Stimulated activated CD4-positive, alpha-beta T cell treated with anti-CD3 and anti-CD28 coated beads, Interleukin-4, amount 100 ng/mL, for 48 hours (primary cell): ENCODE measurements at places on chromosomes 5 and 9.

DNA sequence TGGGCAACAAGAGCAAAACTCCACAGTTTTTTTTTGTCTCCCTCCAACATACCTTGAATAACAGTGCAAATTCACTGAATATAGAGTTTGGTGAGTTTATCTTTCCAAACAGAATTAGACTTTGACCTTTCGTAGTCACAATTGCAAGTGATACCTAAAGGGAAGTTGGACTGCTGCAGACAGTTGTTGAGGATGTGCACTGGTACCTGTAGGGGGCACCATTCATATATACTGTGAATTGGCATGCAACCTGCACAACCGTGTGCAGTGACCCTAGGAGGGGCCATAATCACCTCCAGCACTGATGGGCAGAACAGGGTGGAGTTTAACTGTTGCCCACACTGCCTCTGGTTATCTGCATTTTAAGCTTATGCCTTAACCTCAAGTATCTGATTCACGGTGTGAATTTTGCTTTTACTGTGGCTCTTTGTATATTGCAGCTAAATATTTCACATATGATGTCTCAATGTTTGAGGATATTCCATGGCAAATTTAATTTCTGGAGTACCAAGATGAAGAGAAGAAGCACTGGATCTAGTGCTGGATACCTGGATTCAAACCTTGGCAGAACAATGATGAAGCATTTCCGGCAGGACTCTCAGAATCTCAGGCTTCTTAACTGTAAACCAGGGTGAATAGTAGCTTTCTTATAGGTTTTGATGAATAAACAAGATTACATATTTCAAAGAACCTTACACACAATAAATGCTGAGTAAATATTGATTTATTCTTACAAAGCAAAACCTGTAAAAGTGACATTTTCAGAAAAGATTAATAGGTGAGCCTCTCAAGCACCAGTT is 144.3 kb downstream of the ACTBL2 start:
- no peak for DNase-seq

- no peak for DNase-seq
These were observed 430.4 kb downstream of the CAAP1 start for GRCh38 chr9:26462213-26462612.

DNA sequence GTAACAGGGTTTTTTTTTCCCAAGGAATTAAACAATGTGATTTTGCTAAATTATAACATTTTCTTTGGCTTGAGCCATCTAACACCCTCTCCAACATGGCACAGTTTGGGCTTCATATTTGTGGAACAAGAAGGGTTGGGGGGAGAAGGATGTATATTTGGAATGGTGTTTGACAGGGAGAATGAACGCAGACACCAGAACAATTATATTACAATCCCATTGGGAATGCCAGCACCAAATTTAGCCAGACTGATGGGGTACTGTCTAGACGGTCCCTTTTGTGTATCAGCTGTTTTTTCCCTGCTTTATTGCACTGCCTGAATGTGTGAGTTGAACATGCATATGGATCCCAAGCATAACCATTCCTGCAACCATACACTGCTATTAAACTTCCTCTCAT is 130.9 kb upstream of the TMEM161B start:
- no peak for DNase-seq

DNA sequence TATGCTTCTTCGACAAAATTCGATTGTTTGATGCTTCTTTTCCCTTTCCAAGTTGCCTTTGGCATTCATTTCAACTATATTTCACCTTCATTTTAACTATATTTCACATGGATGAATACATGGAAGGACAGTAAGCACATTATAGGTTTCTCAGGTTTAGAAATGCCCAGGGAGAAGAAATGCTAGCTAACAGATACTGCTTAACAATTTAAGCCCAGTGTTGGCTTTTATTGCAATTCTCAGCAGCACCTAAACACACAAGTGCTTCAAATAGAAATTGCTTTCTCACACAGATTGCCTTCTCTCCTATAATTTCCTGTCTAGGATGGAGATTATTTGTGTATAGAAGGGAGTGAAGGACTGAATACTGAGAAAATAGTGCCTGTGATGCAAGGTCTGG is 30.2 kb upstream of the SMC5 start:
- DNase-seq, result no peak

DNA sequence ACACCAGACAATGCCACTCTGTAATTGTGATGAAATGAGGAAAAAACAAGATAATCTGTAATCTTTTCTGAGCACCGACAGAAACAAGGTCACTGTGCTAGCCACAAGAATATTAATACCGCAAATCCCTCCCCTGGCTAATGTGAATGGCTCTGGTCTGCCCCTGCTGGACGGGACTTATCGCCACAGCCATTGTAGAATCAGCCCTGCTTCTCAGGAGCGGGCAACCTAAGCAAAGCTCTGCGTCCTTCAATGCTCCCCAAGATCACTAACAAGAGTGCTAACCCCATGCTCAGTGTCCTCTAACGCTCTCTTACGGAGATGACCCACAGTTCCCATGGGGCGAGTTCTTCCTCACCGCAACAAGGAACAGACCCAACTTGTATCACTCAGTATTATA is 42.7 kb downstream of the OR2V1 start:
- no peak for DNase-seq

DNA sequence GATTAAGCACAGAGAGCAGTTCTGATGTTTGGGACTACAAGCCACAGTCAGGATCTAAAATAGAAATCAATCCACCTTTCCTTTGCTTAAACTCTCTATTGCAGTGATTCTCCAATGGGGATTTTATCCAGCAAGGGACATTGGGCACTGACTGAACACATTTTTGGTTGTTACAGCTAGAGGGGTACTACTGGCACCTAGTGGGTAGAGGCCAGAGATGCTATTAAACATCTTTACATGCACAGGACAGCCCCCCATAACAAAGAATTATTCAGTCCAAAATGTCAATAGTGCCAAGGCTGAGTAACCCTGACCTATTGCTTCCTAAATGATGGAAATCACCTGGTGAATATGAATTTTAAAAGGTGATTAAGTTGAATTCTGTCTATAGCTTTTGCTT is 12.0 kb downstream of the ZNF622 start:
- no peak for DNase-seq

DNA sequence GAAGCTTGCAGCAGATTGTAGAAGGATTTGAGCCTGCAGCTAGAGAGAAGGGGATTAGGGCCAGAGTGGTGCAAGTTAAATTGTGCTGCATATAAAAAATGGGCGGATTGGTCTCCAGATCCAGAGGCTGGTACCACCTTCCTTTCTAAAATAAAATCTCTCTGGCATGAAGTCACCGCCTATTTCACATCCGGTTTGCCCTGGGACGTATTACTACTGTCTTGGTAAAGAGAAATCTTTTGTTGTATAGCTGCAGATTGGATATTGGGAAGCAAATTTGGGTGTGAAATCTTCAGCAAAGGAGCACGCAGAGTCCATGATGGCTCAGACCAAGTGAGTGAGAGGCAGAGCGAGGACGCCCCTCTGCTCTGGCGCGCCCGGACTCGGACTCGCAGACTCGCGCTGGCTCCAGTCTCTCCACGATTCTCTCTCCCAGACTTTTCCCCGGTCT is at the start of gene GABRA1:
GABRA1 (plus strand) TSS at position 180 of the 451 bp plus-strand sequence. CDS start 2,691 bp downstream, outside the sequence.
- no peak for DNase-seq

DNA sequence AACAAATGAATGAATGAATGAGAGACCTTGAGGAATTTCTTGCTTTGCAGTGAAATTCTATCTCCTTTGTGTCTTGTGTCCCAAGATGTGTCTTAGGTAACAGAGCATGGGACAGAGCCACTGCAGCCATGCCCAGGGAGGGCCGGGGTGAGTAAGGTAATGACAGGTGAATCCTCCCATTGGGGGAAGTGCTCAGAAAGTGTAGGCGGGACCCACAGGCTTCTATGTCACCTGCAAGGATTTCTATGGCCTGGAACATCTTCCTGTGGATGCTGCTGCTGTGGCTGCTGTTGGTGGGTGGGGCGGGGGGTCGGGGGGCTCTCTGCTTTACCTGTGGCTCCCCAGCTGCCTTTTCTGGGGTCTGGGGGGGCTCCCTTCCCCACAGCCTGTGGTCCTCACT is 133.6 kb upstream of the IER5L start:
- DNase-seq, result no peak

- no peak for DNase-seq
These were observed 420.6 kb upstream of the SLC30A5 start for GRCh38 chr5:68673106-68673822.

DNA sequence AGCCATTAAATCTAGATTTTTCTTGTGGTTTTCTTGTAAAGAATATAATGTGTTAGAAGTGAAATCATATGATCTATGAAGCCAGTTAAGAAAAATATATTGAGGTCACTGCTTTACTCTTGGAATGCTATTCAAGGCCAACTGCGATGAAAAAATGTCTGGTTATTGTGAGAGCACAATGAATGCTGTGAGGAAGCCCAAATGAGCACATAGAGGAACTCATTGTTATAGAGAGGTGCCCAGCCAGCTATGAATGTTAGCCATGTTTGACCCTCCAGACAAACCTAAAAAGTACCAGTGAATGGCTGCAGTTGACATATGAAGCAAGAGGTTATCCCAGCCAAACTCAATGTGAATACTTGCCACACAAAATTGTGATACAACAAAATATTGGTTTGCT is 359.8 kb upstream of the FAM174A start:
- no peak for DNase-seq

GRCh38 chr5:2560435-2560834 is 191.0 kb downstream of the IRX2 start:
- DNase-seq, result no peak

DNA sequence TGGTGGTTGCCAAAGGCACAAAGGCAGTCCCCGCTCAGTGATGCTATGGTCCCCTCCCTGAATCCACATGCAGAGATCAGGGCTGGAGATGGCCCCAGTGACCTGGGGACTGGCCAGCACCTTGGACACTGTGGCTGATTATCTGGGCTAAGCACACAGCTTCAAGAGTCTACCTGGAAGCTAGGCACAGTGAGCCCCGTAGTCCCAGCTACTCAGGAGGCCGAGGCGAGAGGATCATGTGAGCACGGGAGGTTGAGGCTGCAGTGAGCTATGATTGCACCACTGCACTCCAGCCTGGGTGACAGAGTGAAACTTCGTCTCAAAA is 8.3 kb upstream of the SCGB3A1 start:
- DNase-seq, result no peak

GRCh38 chr9:128190013-128190412 is 1.4 kb downstream of the CIZ1 start:
- DNase-seq, result no peak

DNA sequence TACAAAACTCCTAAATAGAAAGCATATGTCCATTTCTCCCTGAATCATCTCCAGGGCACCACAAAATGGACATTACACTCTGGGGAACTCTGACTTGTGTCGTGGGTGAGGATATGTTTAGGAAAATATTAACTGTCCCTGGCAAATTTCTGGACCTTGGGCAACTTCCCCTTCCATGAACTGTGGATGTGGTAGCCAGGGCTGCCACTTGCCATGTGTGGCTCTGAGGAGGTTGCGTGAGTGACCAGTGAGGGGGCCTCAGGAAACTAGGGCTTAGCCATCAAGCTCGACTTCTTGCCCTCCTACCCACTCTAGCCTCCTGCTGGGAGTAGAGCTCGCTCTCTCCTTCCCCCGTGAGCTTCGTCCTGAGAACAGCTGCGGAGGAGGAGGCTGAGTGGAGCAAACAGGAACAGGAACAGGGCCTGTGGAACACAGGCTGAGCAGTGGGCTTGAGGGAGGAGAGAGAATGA is 13.8 kb upstream of the STC2 start:
- DNase-seq, result no peak

DNA sequence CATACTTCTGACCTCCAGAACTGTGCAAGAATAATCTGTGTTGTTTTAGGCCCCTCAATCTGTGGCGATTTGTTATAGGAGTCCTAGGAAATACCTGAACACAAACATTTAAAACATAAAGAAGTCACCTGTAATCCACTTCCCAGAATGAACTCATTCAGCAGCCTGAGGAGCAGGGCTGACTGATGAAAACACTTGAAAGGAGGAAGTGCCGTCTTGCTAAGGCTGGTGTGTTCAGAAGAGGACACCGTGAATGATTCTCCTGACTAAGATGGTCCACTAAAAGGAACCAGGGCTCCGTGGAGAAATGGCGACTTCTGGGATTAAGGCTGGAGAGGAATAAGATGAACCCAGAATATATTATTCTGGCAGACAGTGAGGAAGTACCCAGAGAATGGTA is 18.7 kb upstream of the MARCHF6 start:
- DNase-seq, result no peak

DNA sequence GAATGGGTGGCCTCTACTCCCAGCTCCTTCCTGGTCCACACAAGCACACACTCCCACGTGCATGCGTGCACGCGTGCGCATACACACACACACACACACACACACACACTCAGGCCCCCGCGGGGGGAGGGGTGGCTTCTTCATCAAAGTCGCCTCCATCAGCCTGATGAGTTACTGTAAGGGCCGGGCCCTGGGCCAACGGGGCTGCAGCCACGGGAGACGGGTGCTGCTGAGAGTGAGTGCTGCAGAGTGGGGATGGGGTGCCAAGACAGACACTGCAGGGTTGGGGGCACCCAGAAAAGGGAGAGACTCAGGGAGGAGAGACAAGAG is 18.1 kb downstream of the CNTFR start:
- DNase-seq, result no peak
